Skeletal muscle cell (primary cell): ENCODE measurements at places on chromosomes 1 and 21.

GRCh38 chr1:15283526-15283925 lies 36.5 kb downstream of the FHAD1 start:
- no peak for DNase-seq

- DNase-seq = peak; percentile 80
Measured at GRCh38 chr1:208159555-208160258, 84.5 kb downstream of the PLXNA2 start.

DNA sequence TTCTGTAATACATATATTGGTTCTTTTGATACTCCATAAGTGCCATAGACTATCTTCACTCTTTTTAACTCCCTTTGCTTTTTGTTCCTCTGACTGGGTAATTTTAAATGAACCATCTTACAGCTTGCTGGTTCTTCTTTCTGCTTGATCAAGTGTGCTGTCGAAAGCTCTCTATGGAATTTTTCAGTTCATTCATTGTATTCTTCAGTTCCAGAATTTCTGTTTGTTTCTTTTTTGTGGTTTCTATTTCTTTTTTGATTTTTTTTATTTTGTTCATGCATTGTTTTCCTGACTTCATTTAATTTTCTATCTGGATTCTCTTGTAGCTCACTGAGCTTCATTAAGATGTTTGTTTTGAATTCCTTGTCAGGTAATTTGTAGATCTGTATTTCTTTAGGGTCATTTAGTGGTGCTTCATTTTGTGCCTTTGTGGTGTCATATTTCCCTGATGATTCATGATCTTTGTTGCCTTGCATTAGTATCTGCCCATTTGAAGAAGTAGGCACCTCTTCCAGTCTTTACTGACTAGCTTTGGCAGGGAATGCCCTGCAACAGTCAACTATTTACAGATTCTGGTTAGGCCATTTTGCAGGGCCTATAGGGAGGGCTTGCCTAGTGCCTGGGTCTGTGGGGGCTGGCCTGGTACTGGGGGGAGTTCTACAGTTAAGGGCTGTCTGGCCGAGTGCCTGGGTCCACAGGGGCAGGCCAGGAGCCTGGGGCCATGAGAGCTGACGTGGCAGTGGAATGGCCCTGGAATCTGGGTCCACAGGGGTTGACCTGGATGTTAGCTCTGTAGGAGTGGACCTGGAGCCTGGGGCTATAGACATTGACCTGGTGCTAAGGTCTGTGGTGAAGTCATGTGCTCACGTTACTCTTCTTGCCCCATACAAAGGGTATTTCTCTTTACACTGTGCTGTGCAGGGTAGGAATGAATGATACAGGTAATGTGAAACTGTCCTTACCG lies 89.7 kb downstream of the MAGI3 start:
- DNase-seq = no peak

- DNase-seq = no peak
Measured at GRCh38 chr1:93124556-93125355, 45.7 kb downstream of the MTF2 start.

DNA sequence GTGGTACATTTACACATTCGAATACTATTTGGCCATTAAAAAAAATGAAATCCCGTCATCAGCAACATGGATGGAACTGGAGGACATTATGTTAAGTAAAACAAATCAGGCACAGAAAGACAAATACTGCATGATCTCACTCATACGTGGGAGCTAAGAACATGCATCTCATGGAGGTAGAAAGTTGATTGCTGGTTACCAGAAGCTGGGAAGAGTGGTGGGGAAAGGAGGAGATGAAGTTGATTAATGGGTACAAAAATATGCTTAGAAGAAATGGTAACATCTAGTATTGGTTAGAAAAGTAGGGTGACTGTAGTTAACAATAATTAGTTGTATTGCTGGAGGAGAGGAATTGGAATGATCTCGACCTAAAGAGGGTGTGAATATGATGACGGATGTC lies 24.6 kb upstream of the RNF187 start:
- DNase-seq = no peak

DNA sequence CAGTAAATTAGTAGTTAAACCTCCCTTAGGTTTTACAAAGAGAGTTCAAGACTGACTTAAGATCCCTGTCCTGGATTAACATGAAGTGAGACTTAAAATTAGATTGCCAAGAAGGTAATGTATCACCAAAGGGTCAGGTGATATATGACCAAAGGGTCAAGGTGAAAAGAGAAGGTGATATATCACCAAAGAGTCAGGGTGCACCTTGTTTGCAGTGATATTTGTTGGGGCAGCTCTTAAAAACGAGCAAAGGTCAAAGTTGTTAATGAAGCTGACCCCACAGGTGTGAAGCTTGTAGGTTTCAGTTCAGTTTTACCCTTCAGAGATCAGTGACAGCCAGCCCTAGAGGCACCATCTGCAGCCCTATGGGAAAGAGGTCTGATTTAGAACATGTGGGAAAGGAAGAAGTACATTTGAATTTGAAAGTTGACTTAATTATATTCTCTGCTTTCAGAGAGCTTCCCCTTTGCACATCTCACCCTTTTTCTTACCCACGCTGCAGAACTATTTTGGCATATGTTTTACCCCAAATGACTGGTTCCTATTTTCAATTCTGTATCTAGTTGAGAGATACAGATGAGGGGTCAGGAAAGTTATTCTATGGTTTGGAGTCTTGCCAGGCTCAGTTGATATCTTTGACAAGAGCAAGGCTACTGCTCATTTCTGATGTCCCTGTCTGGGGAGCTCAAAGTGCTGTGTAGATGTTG lies 170.8 kb downstream of the S1PR1 start:
- DNase-seq = no peak

DNA sequence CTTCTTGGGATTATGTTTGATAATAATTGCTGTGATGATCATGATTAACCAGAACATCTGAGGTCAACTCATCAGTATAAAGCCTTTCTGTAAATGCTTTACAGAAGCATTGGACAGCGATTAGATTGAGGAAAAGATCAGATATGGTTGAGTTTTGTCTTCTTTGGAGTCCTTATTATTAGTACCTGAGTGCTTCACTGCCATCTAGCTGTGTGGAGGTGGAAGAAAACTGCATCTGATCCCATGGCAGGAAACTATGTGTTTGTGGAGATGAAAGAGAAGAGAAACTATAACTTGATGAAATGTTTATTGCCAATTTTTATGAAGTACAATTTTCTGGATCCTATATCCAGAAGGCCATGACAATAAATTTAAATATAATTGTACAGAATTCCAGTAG lies 11.4 kb downstream of the FLG2 start:
- no peak for DNase-seq

DNA sequence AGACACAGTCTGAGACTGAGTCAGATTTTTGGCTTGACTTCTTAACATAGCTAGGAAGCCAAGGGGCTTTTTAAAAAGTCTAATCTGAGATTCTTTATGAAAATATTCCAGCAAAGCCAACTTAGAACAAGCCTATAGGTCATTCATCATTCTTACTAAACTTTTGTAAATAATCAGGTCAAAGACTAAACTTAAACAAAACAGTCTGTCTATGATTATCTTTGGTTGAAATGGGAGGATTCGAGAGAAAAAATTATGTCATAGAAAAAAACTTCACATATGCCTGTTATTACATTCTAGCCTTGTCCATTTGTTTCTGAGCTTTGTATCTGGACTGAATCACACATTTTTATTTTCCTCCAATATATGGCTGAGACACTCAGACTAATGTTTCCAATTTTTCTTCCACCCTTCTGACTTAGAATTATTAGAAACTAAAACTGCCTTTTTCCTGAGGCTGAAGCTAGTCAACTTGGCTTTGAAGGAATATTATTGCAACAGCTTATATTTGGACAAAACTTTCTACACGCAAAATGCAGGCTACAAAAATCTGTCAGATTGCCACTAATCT lies 83.3 kb downstream of the ETS2 start:
- DNase-seq = no peak

- DNase-seq = no peak
Measured at GRCh38 chr21:14824126-14824525, 240.7 kb downstream of the NRIP1 start.

GRCh38 chr1:184739796-184740195 lies 14.9 kb downstream of the EDEM3 start:
- DNase-seq = no peak

GRCh38 chr1:108972951-108973350 lies 9.7 kb upstream of the CLCC1 start:
- DNase-seq = no peak

DNA sequence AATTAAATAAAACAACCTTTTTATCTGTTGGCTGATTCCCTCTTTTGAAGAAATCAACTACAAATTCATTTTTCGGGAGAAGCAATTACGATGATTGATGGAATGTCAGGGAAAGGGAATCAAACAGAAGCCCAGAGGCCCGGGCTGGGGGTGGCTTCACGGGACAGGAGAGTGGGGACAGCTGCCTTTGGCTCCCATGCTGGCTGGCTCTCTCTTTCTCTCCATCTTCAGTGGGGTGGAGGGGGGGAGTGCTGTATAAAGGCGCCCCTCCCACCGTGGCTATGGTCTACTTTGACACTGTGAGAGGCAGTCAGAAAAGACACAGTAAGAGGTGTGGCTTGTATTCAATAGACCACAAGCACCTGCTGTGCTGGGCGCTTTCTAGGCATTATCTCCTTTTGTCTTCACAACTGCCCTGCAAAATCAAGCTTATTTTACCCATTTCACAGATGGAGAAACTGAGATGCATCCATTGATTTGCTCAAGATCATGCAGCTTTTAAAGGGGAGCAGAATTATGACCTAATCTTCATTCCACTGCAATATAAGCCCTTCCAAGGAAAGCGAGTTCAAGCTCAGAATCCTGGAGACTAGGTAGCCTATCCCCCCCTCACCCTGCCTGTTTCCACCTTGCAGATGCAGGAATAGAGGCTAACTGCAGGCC lies 92.9 kb downstream of the GRIK3 start:
- no peak for DNase-seq

DNA sequence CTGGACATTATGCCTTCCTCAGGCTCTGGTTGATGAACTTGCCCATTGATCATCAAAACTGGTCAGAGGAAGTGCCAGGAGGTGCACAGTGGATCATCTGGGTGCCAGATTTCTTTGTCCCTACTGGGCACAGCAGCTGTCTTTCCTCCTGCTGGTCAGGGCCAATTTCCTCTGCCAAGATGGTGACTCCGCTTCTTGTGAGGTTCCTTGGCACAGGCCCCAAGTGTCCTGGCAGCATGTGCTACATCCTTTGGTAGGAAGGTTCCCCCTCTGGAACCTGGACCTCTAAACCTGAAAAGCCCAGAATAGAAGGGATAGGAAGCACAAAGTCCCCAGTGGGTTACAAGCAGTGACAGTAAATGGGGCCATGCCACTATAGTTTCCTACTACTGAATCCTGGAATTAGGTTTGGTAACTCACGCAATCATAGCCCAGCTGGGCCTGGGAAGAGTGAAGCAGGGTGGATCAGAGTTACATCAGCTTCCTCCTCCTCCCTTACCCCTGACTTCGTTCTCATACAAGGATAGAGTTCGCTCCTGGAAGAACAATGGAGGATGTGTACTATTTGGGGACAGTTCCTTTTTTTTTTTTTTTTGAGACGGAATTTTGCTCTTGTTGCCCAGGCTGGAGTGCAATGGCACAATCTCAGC lies 147.1 kb downstream of the CNIH3 start:
- no peak for DNase-seq

GRCh38 chr1:235131961-235132360 lies 3.3 kb upstream of the TOMM20 start:
- no peak for DNase-seq

GRCh38 chr1:231667896-231668506 lies 41.4 kb downstream of the DISC1 start:
- no peak for DNase-seq

- no peak for DNase-seq
Measured at GRCh38 chr1:3557366-3557765, 53.9 kb downstream of the MEGF6 start.

GRCh38 chr1:36400514-36400824 lies 2.8 kb upstream of the LSM10 start:
- DNase-seq = no peak

GRCh38 chr1:182850319-182850718 lies 11.2 kb downstream of the DHX9 start:
- no peak for DNase-seq

DNA sequence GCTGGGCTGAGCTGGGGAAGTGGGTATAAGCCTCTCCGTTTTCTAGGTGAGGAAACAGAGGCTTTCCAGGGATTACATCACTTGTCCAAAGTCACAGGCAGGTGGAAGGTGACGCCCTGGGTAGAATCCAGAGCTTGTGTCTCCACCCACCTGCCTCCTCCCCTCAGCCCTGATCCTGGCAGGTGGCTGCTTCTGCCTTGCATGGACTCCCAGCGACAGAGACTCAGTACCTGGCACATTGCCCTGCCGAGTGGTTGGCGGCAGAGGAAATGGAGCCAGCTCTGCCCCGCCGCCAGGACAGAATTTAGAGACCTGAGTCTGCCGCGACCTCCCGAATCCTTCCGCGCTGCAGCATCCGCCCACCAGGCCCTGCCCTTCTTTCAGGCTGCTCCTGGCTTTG lies 2.1 kb downstream of the PLA2G2E start:
- DNase-seq = no peak

GRCh38 chr1:231606712-231607111 lies 19.9 kb upstream of the DISC1 start:
- no peak for DNase-seq

GRCh38 chr1:7587108-7587772 lies 183.9 kb upstream of the VAMP3 start:
- DNase-seq = no peak

GRCh38 chr1:85295006-85295431 lies 18.6 kb upstream of the BCL10 start:
- DNase-seq = no peak

GRCh38 chr1:164495905-164496304 lies 63.1 kb upstream of the PBX1 start:
- no peak for DNase-seq

GRCh38 chr1:43867976-43868740 lies 65.4 kb upstream of the ARTN start:
- no peak for DNase-seq

DNA sequence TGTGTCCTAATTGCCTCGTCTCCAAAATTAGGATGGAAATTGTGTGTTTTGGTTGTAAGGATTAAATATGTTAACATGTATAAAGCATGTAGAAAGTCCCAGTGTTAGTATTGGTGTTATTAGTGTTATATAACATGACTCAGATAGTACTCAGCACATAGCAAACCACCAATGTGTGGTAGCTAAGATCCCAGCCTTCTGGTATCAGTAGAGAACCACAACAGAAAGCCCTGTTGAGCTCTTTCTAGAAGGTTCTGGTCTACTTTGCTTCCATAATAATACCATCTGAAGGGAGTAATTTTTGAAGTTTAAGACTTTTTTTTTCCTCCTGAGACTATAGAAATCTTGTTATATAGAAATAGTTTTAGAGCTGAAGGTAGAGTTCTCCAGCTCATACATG lies 259.3 kb upstream of the SGIP1 start:
- no peak for DNase-seq

DNA sequence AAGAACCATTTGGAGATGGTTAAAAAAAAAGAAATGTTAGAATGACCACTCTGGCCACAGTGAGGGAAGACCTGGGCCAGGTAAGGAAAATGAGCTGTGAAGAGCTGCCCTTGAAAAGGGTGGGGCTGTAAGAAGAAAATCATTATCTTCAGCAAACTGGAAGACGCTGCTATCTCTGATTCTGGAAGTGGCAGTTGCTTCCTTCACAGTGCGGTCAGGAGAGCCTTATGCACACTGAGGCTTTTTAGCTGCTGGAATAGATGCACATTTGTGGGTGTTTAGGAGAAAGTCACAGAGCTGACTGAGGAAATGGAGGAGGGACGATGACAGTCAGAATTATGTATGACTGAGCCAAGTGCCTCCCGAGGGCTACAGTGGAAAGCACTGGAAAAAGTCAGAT lies 91.6 kb downstream of the TBX19 start:
- no peak for DNase-seq

GRCh38 chr1:202860744-202861419 lies 28.1 kb downstream of the RABIF start:
- no peak for DNase-seq
